ENCODE measurements at places on chromosomes 6 and 20.

- DNase-seq: no peak
Measured at GRCh38 chr20:4267242-4267641, 251.9 kb upstream of the RNF24 start.

GRCh38 chr6:54758340-54758739 is 88.2 kb upstream of the FAM83B start:
- DNase-seq: no peak

DNA sequence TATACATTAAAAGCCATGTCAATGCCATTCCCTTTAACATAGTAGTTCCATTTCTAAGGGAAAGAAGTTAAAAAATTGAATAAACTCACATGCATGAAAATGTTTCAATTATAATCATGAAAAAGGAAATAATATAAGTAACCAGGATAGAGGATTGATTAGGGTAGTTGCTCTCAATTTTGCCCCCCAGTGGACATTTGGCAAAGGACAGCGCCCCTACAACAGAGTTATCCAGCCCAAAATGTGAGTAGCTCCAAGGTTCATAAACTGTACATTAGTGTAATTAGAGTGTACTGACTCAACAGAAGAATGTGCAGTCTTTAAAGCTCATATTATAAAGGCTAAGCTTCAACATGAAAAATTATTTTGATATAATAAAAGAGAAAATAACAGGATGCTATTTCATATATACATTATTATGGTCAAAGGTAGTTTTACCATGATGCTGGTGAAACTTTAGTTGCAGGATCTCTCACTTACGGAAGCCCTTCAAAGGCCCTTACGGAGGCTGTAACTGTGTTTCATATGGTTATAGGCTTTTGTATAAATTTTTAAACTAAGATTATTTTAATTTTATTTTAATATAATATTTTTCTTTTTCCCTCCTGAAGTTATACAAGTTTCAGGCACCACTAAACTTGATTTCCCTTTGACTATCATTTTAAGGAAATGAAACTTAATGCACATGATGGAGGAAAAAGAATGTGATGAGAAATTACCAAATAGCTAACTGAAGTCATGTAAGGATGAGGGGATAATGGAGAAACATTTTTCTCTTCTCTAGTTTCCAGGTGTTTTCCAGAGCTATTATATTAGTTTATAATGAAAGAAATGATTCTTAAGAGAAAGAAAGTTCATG is 403.6 kb downstream of the PLCB1 start:
- no peak for DNase-seq

- DNase-seq: no peak
Measured at GRCh38 chr20:5356941-5357340, 40.2 kb upstream of the PROKR2 start.

- DNase-seq: no peak
Measured at GRCh38 chr20:19344341-19344740, 131.9 kb downstream of the SLC24A3 start.

GRCh38 chr6:81772741-81773140 is 20.3 kb upstream of the TENT5A start:
- DNase-seq: no peak

DNA sequence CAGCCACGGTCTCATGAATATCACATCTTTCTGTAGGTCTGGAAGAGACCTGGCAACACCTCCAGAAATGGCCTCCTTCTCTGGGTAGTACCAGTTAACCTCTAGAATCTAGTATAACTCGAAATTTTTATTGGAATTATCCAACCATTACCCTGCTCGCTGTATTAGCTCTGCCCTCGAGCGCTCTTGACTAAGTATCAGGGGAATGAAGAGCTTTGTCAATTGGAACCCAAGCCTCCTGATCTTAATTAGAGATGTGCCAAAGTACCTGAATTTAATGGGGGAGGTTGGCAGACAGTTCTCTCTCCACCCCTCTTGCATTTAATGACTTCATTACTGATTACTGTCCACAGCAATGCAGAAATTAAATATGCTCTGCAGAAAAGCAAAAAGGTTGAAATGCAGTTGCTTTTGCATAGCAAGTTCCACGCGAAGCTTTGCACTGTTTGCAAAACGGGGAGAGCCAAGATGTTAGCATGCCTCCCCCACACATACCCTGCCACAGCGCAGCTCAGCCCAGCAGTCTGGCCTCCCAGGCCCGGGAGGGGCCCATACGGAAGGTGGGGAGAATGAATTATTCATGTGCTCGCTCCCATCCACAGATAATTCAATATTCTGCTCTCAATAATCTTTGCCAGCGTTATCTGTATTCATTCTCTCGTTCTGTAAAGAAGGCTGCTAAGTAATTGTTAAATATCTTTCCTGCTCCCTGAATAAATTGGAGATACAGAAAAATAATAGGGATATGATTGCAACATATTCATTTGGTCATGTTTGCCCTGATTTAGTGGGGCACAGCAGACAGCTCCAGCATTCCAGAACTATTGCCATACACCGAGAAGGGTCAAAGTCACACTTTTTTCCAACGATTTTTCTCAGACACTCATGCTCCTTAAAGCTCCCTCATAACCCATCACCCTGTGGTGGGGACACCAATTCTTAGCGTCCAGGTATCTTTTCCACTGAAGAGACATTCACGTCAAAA is 305.8 kb downstream of the CDH26 start:
- no peak for DNase-seq

Data from GM18507 (cell line).